ENCODE measurements at places on chromosomes 2 and 18.
A peak's percentile ranks its signal among the peaks of the same experiment; 100 is the strongest.

- DNase-seq: peak; percentile 4
Observed at GRCh38 chr2:142952793-142953494, 75.5 kb downstream of the KYNU start.

- peak; percentile 82 for DNase-seq
Observed at GRCh38 chr18:42053188-42053781, 98.3 kb downstream of the PIK3C3 start.

- no peak for DNase-seq
Observed at GRCh38 chr2:26485099-26485498, 7.2 kb upstream of the OTOF start.

DNA sequence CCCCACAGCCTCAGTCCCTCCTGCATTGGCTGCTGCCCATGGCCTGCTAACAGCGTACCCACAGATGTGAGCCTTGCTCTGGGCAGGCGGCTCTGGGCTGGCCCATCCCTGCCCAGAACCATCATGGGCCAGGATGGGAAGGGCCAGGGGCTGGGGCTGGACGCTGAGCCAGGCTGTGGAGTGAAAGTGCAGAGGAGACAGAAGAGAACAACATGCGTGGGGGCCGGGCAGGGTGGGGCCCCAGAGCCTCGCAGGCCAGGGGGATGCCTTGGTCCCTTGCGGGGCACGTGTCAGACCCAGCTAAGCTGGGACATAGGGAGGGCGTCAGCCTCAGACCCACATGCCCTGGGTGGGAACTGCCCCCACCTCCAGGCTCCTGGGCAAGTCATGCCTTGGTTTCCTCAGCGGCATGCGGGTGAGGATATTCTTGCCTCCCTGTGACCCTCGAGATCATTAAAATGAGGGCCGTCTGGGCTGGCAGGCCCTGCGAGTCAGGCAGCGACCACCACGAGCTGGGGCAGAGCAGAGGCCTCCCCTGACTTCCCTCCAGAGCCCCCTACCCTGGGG is 27.3 kb downstream of the GPC1 start:
- DNase-seq: no peak

- peak; percentile 61 for DNase-seq
Observed at GRCh38 chr2:110755491-110756078, 23.2 kb downstream of the ACOXL start.

DNA sequence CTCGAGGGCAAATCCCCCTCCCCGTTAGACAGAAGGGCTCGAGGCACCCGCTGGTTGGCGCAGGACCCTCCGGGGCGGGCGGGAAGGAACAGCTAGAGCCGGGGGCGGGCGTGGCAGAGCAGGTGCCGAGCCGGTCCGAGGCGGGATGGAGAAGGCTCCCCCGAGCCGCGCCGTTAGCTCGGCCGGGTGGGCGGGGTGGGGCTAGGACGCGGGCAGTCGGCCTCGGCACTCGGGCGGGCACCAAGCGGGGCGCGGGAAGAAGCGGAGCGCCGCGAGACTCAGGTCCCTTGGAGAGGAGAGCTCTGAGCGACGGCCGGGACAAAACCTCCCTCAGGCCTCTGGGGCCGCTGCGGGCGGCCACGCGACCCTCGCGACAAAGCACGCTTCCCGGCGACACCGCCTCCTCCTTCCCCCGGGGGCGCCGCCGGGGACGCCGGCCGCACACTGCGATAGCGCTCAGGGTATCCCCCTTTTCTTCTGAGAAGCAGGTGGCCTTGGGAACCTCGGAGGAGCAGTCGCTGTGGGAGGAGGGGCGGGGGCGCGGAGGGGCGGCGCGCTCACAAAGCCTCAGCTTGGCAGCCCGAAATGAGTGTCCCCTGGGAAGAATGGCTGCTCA is 721 bp downstream of the FHOD3 start:
- DNase-seq: no peak

DNA sequence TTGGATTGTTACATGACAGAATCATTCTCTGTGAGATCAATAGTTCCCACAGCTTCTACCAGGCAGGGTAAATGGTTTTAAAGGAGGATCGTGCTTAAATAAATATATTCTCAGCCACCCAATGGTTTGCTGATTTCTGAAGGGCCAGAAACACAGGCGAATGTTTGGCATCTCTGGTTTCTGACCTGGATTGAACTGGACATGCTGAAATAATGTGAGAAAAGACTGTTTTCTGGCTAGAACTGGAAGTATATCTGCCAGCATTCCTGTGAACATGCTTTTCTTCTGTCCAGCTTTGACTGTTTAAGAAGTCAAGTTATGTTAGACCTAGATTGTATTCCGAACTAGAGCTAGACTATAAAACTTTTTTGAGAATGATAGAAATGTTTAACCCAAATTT is 77.1 kb upstream of the COL3A1 start:
- no peak for DNase-seq

- peak; percentile 43 for DNase-seq
Observed at GRCh38 chr2:195561116-195561921, 95.7 kb upstream of the SLC39A10 start.

DNA sequence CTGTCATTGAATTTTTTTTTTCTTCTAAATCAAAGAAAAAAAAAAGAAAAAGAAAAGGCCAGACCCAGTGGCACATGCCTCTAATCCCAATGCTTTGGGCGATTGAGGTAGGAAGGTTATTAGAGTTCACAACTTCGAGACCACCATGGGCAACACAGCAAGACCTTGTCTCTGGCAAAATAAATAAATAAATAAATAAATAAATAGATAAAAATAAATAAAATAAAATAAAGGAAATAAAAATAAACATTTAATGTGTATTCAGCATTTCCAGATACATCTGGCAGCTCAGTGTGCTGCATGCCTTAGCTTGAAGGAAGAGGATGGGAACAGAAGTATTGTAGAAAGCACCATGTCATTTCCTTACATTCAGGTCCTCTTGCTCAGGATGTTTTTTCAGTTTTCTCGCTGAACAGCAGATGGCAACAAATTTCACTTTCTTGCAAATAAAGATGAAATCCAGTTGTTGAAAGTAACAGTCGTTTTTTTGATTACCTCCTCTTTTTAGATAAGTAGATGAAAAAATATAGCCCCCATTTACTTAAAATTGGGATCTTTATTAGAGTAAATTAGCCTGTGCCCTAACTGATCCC is 25.7 kb upstream of the FAM178B start:
- DNase-seq: peak; percentile 81

- DNase-seq: peak; percentile 31
Observed at GRCh38 chr2:19837235-19837766, 64.5 kb downstream of the TTC32 start.

GRCh38 chr18:75497576-75498235 is 70.2 kb upstream of the SMIM21 start:
- no peak for DNase-seq

- DNase-seq: no peak
Observed at GRCh38 chr2:173739006-173739405, 226.2 kb downstream of the SP3 start.
